ENCODE measurements at places on chromosomes 1 and 21.
A peak's percentile ranks its signal among the peaks of the same experiment; 100 is the strongest.

DNA sequence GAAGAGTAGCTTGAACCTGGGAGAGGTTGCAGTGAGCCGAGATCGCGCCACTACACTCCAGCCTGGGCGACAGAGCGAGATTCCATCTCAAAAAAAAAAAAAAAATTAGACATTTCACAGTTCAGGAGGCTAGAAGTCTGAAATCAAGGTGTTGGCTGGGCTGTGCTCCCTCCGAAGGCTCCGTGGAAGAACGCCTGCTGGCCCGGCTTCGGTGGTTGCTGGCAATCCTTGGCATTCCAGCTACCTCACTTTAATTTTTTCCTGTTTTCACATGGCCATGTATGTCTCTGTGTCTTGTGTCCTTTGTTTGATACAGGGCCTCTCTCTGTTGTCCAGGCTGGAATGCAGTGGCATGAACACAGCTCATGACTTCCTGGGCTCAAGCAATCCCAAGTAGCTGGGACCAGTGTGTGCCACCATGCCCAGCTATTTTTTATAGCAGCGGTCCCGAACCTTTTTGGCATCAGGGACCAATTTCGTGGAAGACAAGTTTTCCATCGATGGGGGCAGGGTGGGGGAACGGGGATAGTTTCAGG lies 24.5 kb downstream of the OPRD1 start:
- no peak for DNase-seq

DNA sequence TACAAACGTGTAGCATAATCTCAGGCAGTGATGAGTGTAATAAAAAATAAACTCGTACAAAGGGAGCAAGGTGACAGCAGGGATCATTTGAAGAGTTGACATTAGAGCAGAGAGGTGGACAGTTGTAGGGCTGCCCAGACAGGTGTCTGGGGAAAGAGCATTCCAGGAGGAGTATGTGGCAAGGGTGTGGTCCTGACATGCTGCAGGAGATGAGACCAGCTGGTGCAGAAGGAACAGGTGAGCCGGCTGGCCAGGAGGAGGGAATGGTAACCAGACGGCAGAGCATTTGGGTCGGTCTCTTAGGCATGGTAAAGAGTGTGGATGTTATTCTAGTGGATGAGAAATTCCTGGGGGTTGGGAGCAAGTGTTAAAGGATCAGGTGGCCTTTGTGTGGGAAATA lies 306.3 kb downstream of the LMX1A start:
- no peak for DNase-seq

- DNase-seq: no peak
Measured at GRCh38 chr1:207866471-207867135, 44.3 kb downstream of the CD34 start.

- DNase-seq: peak; percentile 59
Measured at GRCh38 chr21:41833497-41834115, 45.5 kb downstream of the PRDM15 start.

DNA sequence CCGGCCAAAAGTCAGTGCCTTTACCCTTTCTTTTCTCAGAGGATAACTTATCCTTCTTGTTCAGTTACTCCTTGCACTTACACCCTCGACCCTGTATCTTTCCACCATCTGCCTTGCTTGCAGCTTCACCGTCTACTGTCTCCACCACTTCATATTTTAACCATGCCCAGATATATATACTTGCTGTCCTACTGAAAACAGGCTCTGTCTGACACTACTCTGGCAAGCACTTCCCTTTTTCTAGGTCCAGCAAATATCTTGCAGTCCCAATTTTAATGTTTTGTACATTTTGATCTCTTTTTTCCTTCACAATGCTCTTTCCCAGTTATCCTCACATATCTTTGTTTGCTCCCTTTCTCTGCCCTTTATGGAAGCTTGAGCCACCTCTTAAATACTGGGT lies 308.6 kb downstream of the TPR start:
- DNase-seq: no peak

Data from spleen (tissue), 13 donors.